Activated naive CD8-positive, alpha-beta T cell treated with anti-CD3 and anti-CD28 coated beads, Interleukin-2, amount 10 ng/mL, durations not matched to agents 7 days and 5 days (primary cell): ENCODE measurements at places on chromosomes 5 and 9.

- DNase-seq, result no peak
These were observed 3.7 kb upstream of the SCGB3A1 start for GRCh38 chr5:180595046-180595379.

- no peak for DNase-seq
These were observed 249.2 kb upstream of the KLF4 start for GRCh38 chr9:107738789-107739188.

DNA sequence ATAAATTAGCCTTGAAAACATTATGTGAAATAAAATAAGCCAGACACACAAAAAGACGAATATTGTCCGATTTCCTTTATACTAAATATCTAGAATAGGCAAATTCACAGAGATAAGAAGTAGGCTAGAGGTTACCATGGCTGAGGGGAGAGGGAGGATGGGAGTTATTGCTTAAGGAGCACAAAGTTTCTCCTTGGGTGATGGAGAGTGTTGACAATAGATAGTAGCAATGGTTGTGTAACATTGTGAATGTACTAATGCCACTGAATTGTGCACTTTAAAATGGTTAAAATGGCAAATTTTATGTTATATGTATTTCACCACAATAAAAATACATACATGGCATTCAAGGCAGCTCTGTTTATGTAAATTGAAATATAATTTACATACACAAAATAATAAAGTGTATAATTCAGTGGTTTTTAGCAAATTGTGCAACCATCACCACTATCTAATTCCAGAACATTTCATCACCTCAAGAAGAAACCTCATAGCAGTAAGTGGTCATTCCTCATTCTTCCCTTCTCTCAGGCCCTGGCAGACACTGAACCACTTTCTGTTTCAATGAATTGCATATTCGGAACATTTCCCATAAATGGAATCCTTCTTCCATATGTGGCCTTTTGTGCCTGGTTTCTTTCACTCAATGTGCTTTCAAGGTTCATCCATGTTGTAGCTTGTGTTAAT, 59.2 kb downstream of the NDST1 start:
- no peak for DNase-seq

DNA sequence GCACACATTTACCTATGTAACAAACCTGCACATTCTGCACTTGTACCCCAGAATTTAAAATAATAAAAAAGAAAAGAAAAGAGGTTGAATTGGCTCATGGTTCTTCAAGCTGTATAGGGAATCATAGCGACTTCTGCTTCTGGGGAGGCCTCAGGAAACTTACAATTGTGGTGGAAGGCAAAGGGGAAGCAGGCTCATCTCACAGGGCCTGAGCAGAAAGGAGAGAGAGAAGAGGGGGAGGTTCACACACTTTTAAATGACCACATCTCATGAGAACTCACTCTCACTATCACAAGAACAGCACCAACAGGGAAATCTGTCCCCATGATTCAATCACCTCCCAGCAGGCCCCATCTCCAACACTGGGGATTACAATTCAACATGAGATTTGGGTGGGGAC, 214.6 kb downstream of the CDK5RAP2 start:
- no peak for DNase-seq

DNA sequence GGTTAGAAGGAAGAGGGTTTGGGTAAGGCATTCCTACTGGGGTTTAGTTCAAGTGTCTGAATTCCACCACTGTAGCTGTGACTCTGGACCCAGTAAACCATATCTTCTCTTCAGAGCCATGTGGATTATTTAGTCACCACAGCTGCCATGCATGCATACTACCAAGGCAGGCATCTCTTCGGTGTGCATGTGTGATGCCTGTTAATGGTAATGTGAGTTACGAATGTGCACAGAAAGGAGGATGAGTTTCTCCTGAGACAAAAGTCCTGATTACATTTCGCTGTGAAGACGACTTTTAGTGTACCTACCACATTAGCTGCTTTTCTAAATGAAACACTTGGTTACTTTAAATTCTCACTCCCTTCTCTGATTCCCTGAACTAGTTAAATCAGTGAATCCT, 9.3 kb downstream of the PBX3 start:
- DNase-seq, result no peak

- DNase-seq, result no peak
These were observed 577.3 kb upstream of the NUDT12 start for GRCh38 chr5:104139840-104140239.

DNA sequence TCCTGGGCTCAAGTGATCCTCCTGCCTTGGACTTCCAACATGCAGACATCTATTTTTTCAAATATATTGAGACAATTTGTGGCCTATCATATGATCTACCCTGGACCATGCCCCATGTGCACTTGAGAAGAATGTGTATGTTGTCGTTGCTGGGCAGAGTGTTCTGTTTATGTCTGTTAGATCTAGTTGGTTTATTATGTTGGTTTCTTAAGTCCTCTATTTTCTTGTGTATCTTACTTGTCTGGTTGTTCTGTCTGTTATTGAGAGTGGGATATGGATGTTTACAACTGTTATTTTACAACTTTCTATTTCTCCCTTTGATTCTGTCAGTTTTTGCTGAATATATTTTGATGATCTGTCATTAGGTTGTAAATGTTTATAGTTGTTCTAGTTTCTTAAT, 10.2 kb upstream of the TMEM171 start:
- no peak for DNase-seq

- DNase-seq, result no peak
These were observed 24.4 kb upstream of the STC2 start for GRCh38 chr5:173352366-173353349.

- no peak for DNase-seq
These were observed 9.9 kb downstream of the SNCB start for GRCh38 chr5:176620333-176620981.

DNA sequence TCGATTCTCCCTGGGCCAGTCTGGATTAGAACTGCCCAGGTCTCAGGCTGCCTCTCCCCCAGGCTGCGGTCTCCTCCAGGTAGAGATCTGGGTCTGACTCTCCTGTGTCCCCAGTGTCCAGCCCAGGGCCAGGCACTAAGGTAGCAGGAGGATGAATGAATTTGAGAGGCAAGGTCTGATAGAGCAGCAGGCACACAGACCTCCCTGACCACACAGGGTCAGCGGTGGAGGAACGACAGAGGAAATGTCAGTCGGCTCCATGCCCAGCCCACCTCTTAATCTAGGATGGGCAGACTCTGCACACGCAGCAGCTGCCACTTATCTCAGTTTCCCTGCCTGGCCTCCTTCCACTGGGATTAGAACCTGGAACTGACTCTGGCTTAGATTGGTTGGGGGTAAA, 272.7 kb upstream of the MVB12B start:
- no peak for DNase-seq

DNA sequence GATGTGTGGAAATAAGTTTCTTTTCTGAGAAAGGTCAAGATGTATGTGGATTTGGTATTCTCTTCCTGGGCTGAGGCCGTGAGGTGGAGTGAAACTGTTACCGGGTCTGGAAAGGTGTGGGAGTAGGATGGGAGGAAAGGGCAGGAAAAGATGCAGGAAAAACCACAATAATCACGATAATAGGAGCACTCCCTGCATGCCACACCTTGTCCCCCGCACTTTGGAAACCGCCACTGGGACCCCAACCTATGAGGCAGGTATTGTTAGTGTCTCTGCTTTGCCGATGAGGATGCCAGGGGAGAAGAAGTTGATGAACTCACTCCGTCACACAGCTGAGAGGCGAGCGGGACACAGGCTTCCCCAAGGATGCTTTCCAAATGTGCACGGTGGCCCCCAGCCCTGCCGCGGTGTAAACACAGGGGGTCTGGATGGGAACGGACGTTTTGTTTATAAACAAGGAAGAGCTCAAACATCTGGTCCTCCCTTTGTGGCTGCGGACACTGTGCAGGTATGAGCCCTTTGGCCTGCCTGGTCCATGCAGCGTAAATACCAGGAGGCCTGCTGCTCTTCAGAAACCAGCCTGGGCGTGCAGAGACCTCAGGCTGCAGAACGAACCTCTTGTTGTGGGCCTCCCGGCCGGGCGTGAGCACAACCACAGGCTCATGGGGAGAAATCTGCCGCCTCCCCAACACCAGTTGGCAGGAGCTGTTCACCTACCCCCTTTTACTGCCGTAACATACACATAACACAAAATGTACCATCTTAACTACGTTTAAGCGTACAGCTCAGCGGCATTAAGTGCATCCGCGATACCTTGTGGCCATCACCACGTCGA, 126.7 kb downstream of the COL23A1 start:
- DNase-seq, result no peak

GRCh38 chr9:109945573-109945972, 165.6 kb downstream of the PALM2AKAP2 start:
- DNase-seq, result no peak

GRCh38 chr5:35087991-35088390, 40.2 kb upstream of the AGXT2 start:
- DNase-seq, result no peak

DNA sequence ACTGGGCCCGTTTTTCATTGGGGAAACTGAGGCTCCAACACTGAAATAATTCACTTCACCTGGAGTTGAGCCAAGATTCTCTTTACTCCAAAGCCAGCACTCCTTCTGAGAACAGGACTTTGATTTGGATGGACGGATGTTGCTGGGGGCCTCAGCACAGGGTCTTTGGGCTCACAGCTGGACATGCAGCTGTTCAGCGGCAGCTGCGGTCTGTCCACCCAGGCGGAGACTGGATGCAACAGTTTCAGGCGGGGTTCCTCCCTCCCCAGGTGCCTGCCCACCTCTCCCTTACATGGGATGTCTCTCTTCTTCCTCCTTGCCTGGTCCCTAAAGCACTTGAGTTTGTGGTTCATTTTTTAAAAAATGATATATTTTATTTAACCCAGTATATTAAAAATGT, 219.0 kb upstream of the IRX4 start:
- DNase-seq, result no peak

GRCh38 chr5:55413644-55414043, 105.9 kb downstream of the MTREX start:
- no peak for DNase-seq

GRCh38 chr9:6630502-6631206, 14.9 kb downstream of the GLDC start:
- no peak for DNase-seq

GRCh38 chr5:171310212-171310818, 1.3 kb downstream of the TLX3 start:
- DNase-seq, result peak; percentile 55

- no peak for DNase-seq
These were observed 2.0 kb downstream of the RGMB start for GRCh38 chr5:98775246-98776065.

- peak; percentile 66 for DNase-seq
These were observed 1.6 kb downstream of the ANXA2R start for GRCh38 chr5:43038496-43038989.

GRCh38 chr9:93317495-93318094, 133.7 kb downstream of the WNK2 start:
- DNase-seq, result no peak

DNA sequence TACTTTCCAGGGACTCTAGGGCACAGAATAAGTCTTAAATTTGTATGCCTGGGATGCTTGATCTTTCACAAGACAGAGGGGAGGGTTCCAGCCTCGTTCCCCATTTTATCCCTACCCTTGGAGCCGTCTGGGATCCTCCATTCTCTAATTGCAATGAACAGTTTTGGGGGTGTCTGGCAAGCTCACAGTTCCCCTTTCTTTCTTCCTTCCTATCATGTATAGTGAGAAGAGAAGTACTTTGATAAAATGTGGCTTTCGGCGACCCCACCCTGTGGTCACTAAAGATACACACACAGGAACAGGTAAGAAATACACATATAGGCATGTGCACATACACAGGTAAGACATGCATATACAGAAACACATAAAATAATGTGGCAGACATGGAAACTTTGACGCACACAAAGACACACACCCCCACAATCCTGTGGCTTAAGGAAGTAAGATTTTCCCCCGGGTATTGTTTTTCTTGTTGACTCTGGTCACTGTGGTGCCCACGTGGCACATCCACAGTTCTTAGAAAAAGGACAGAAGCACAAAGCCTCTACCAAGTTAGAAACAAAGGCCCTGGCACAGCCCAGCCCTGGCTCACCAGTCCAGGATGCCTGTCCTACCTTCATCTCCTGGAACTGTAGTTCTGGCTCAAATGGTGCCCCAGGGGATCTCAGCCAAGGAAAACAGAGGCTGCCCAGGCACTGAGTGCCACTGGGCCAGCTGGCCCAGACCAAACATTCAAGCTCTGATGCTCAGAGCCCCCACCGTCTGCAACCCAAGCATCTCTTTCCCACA, 6.3 kb upstream of the SMU1 start:
- no peak for DNase-seq

- DNase-seq, result no peak
These were observed 148.7 kb upstream of the ERCC6L2 start for GRCh38 chr9:95726756-95727155.

- DNase-seq, result no peak
These were observed 107.5 kb upstream of the TLR4 start for GRCh38 chr9:117596678-117597077.

DNA sequence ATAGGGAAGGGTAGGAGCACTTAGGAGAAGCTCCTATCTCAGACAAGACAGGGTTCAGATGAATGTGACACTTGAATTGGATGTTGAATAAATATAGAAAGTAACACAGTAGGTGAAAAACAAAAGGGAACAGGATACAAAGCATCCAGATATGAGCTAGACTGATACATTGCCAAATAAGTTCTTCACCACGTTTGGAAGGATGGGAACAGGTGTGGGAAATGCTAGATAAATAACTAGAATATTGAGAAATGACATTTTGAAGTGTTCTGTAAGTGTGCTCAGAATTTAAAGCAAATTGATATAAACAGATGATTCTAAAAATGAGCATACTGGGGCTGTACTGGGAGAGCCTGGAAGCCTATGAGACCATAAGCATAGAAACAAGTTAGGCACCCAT, 340.1 kb upstream of the PRR16 start:
- no peak for DNase-seq

DNA sequence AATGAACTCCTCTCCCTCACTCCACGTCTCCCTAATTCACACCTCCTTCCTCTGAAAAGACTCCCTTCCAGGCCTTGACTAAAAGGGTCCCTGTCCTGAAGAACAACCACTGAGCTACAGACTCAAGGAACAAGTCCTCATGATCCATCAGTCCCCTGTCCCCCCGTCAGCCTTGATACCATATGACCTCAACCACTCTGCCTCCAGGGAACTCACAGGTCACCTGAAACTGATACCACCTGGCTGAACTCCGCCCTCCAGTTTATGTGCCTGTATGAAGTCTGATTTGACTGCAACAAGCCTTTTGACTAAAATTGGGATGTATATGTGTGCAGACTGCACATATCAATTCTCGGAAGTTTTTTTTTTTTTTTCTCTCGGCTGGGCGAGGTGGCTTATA, 88.7 kb downstream of the UGCG start:
- DNase-seq, result no peak

- DNase-seq, result no peak
These were observed 861 bp downstream of the MTX3 start for GRCh38 chr5:79990205-79990597.

GRCh38 chr5:95768731-95769130, 37.6 kb downstream of the RHOBTB3 start:
- no peak for DNase-seq

DNA sequence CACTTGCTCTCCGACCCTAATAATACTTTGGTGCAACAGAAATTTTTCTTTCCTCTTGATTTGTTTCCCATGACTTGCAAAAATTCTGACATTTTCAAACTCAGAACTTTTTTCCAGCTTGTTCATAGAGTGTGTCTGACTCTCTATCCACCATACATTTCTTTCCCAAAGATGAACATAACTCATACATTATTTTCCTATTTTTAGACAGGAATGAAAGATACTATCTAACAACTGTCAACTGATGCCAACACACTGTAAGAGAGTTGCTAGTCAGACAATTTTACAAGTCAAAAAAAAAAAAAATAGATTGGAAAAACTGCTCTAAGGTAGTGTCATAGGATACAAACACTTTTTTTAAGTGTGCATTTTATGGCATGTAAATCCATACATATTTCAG, 1001.0 kb upstream of the WWC1 start:
- no peak for DNase-seq

GRCh38 chr5:16536246-16536645, 70.6 kb upstream of the ZNF622 start:
- DNase-seq, result no peak
